B cell (primary cell): ENCODE measurements at places on chromosomes 7 and 10.

- DNase-seq: no peak
Observed at GRCh38 chr10:78518224-78518623, 484.6 kb downstream of the RPS24 start.

DNA sequence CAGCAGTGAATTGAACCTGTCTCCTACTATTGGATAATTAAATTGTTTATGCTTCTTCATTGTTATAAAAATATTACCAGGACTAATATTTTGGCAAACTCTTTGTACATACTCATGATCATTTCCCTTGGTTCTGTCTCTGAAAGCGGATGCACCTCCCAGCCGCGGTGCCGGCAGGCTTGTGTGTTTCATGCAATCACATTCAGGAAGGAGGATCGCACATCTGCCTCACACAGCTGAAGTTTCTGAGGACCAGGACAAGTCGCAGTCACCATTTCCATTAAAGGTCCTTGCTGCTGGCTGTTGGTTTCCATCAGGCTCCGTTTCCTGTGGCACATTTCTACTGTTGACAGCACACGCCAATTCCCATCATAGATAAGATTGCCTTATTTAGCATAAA lies 117.8 kb upstream of the SHH start:
- no peak for DNase-seq

DNA sequence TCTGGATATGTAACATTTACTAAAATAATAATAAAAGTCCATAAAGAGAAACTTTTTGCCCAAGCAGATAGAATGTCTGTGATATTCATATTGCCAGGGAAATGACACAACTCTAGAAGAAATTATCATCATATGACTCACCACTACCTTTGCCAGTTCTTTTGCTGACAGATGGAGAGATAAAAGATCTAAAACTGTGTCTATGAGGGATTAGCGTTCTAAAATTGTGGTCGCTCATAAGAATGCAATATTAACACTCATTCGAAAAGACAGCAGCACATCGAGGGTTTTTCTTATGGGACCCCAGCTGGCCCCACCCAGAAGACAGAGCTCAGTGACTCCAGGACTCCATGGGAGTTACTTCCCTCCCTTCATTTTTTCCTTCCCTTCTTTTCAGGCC lies 16.6 kb upstream of the LANCL2 start:
- DNase-seq: no peak

GRCh38 chr7:96649981-96650380 lies 59.7 kb downstream of the SEM1 start:
- no peak for DNase-seq

DNA sequence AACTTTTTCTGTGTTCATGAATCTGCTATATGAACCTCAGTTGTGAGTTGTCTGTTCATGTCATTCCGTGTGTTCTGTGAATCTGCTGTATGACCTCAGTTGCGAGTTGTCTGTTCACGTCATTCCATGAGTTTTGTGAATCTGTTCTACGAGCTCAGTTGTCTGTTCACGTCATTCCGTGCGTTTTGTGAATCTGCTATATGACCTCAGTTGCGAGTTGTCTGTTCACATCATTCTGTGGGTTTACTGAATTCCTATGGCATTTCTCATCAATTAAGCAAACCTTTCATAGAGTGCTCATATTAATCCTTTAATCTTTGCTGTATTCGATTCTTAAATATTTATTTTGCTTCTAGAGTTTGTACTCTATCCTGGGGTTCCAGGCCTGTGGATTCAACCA lies 150.6 kb downstream of the DIP2C start:
- no peak for DNase-seq

GRCh38 chr10:119441921-119442757 lies 100.4 kb downstream of the RGS10 start:
- DNase-seq: no peak

GRCh38 chr7:27826357-27826756 lies 86.4 kb downstream of the TAX1BP1 start:
- DNase-seq: no peak

DNA sequence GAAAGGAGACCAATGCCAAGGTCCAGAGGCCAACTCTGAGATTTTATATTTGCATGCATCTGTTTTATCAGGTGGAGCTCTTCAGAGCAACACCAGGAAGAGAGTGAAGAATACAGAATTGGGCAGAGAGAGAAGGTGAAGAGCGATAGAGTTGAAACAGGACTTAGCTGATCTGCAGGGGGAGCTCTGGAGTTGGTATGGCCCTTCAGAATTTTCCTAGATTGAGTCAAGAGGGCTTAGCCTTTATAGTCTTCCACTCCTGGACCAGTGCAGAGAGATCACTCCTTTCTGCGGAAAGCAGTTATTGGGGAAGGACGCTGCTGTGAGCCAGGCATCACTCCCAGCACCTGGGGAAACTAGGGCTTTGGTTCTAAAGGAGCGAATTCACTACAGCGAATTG lies 105.0 kb upstream of the DGKB start:
- DNase-seq: no peak

DNA sequence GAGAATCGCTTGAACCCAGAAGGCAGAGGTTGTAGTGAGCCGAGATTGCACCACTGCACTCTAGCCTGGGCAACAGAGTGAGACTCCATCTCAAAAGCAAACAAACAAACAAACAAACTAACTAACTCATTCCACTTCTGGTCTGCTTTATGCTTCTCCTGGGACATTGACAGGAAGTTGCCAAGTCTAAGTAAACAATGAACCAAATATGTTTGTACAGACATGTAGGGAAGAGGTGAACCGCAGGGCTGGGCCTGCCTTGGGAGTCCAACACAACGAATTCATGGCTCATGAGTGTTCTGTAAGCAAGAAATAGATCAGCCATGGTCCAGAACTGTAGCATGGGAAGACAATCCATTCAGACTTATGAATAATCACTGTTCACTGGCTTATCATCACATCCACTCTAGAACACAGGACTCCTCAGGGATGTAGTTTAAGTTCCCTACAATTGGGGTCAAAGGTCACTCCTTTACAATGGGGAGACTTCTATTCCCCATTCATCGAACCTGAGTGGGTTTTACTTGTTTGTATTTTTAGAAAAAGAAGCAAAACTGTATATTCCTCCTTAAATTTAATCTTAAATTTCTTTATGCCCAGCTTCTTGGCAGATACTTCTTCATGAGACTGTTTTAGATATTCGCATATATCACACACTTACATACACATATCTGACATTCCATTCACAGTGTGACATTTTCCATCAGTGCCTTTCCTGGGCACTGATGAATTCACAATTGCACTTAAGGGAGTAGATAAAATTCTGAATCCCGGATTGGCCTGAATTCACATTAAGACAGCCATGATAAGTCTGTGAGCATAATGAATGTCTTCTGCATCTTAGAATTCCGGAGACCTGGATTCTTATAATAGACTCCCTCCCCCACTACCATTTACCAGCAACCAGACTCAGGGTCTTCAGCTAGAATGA lies 159.1 kb upstream of the EEPD1 start:
- no peak for DNase-seq

DNA sequence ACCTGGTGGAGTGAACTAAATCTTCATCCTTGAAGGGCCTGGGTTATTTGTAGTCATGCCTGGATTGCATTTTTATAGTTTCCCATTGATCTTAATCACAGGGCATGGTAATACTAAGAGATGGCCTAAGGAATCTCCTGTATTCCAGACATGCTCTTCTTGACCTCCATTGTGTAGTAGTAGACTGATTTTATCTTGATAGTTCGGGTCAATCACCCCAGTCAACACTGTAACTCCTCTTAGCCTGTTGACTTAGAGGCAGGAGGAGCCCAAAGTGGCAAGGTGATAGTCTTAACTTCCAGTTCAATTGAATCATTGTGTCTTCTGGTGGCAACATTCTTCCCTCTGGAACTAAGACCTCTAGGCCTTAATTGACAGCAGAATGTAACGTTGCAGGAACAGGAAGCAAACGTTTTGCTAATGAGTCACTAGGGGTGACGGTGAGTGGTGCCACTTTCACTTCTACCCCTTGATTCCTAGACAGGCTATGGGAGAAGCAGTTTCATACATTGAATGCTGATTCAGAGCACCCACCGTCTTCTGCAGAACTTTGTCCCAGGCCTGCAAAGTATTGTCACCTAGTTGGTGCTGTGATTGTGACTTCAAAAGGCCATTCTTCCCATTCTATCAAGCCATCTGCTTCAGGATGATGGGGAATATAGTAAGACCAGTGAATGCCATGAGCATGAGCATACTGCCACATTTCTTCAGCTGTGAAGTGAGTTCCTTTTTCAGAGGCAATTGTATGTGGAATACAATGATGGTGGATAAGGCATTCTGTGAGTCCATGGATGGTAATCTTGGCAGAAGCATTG lies 24.0 kb upstream of the PAPSS2 start:
- DNase-seq: peak; percentile 9

GRCh38 chr10:2077231-2077630 lies 339.9 kb upstream of the ADARB2 start:
- no peak for DNase-seq

DNA sequence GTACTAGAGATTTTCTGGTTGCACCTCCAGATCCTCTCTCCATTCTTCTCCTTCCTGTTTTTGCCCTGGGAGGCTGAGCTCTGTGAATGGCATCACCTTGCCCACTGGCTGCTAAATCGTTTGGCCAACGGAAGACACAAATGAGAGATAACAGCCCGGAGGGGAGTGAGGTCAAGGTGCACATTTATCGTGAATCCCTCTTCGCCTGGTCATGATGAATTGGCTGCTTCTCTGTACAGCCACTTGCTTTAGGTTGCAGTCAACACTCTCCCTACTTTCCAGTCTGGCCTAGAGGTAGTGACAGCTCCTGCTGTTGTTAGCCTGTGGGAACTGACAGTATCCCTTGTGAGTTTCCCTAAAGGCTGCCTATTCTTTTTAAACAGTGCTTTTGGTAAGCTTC lies 85.4 kb upstream of the CHCHD3 start:
- DNase-seq: no peak
